ENCODE measurements at places on chromosomes 2 and 18.

- DNase-seq = no peak
Measured at GRCh38 chr2:239499726-239500573, 99.1 kb upstream of the HDAC4 start.

- no peak for DNase-seq
Measured at GRCh38 chr18:32911660-32912284, 138.9 kb upstream of the KLHL14 start.

GRCh38 chr2:31319406-31320175 lies 85.6 kb downstream of the EHD3 start:
- DNase-seq = no peak

- no peak for DNase-seq
Measured at GRCh38 chr18:8865934-8866333, 160.6 kb downstream of the MTCL1 start.

DNA sequence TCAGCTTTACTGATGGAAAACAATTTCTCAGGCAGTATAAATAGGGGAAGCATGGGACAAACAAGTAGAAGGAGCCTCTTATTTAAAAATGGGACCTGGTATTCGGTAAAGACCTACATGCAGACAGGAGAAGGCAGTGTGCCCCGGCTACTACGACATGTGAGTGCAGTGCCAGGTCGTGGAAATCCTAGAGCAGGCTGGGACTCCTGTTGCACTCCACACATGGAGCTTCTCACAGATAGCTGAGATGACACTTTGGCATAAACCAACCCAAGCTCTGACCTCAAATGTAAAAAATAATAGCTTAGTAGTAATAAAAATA lies 885 bp upstream of the DSEL start:
- no peak for DNase-seq

Measured in memory B cell (primary cell).